ENCODE measurements at places on chromosomes 5 and 9. TPM values are rescaled to one million over a fixed set of nuclear protein-coding genes. Genes with fewer than 3 reads are reported as not detected.

- DNase-seq: no peak
Measured at GRCh38 chr5:73272351-73272750, 99.4 kb downstream of the TMEM174 start.

- no peak for DNase-seq
Measured at GRCh38 chr9:70954126-70954525, 167.3 kb downstream of the TRPM3 start.

GRCh38 chr5:154141745-154142221 is 48.8 kb upstream of the GALNT10 start:
- no peak for DNase-seq

- DNase-seq: no peak
Measured at GRCh38 chr5:2587189-2588031, 164.1 kb downstream of the IRX2 start.

GRCh38 chr5:163433271-163433670 is 4.1 kb upstream of the CCNG1 start:
- peak; percentile 66 for DNase-seq

GRPEL2 gene
- polyA plus RNA-seq: 18.2 TPM

FANCG gene
- 25.9 TPM for polyA plus RNA-seq

DND1 gene
- polyA plus RNA-seq: 0.22 TPM

GRCh38 chr5:143205386-143205785 is 198.1 kb downstream of the NR3C1 start:
- DNase-seq: no peak

TAF1L gene
- 0.03 TPM for polyA plus RNA-seq
